ENCODE measurements at places on chromosomes 3 and 15.

- no peak for DNase-seq
Observed at GRCh38 chr3:99365396-99365795, 273.0 kb upstream of the COL8A1 start.

- no peak for DNase-seq
Observed at GRCh38 chr15:49875392-49875791, 243.6 kb downstream of the ATP8B4 start.

DNA sequence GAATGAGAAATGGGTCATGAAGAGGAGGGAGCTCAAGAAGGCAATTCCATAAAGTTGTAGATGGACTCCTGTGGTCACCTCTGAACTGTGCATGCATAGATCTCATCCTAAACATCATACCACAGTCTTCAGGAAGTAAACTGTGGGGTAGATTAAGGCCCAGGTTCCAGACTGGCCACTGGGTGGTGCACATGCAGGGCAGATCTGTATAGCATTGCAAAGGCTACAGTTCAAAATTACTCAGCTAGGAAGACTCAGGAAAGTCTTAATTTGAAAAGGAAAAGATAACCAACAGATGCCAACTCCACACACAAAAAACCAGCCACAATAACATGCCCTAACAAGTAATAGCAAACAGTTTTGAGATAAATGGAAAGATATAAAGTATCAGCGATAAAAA, 20.3 kb downstream of the KY start:
- no peak for DNase-seq

DNA sequence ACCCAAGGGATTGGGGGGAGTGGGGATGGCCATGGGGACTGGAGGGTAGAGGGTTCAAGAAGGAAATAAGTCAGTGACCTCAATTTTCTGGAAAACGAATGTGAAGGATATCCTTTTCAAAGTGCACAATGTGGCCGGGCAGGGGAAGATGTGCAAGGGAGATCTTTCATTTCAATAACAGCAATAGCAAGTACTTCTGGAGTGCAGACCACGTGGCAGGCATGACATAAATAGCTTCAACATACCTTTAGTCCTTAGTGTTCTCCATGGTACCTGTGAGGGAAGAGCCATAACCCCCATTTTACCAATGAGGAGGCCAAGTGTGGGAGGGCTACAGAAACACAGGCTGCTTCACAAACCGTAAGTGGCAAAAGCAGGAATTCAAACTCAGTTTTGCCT, 138.7 kb downstream of the FOXP1 start:
- no peak for DNase-seq

DNA sequence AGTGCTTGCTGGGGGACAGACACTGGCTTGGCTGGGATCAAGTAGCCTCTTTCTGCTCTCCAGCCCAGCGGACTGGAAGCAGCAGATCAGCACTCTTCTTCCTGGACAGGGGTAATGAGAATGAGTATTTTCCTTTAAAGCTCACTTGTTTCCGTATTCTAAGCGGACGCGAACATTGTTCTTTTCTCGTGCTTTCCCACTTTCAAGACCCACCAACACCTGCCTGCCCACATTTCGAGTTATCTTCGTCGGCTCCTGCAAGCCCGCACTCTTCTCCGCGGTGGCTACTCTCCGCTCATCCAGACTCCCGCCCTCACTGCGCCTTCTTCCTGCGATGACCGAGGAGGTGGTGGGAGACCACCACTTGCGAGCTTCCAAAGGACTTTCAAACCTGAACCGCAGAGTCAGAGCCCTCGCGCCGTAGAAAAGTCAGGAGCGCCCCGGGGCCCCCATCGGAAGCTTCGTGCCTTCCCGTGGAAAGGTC, 1.6 kb upstream of the PPM1L start:
- no peak for DNase-seq

DNA sequence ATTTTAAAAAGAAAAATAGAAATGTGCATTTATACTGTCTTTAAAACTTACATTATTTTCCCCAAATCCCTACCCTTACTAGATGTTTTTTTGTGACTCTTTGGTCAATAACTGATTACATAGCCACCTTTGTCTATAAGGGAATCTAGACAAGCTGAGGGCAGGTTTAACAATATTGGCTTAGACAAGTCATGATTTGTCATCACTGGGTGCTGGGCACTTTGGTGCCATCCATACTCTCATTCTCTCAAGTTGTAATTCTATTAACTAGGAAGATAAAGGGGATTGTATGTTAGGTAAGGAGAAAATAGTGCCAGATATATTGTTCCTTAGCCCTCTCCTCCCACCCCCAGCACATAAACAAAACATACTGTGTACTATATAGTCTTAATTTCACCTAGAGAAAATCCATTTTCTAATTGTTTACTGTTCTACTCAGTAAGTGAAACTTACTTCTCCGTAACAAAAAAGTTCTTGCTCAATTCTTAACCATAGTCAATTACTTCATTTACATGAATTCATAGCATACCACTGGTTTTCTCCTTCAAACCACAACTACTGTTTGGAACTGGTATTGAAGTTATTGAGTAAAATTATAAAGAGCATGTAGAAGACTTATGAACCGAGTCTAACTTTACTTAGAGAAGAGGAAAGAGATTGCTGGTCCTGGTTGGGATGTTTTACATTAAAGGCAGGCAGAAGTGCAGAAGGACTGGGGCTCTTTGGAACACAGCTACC, 877.1 kb downstream of the PDCD6IP start:
- DNase-seq, result no peak

- DNase-seq, result no peak
Observed at GRCh38 chr15:94162939-94163338, 68.4 kb upstream of the MCTP2 start.

DNA sequence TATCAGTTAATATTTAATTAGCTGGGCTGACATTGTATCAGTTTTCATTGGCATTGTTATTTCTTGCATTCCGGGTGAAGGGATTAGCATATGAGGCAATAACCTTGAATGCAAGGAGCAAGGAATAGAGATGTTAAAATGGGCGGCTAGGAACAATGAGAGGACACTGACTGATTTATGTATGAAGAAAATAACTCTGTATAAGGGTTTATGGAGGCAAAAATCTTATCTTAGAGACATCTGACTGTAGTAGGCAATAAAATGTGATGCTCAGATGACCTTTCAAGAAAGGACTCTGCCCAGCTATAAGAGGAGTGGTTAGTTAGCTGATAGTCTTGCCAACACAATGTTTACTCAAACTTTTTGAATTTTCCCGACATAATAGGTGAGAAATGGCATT, 158.3 kb downstream of the EFHB start:
- no peak for DNase-seq

DNA sequence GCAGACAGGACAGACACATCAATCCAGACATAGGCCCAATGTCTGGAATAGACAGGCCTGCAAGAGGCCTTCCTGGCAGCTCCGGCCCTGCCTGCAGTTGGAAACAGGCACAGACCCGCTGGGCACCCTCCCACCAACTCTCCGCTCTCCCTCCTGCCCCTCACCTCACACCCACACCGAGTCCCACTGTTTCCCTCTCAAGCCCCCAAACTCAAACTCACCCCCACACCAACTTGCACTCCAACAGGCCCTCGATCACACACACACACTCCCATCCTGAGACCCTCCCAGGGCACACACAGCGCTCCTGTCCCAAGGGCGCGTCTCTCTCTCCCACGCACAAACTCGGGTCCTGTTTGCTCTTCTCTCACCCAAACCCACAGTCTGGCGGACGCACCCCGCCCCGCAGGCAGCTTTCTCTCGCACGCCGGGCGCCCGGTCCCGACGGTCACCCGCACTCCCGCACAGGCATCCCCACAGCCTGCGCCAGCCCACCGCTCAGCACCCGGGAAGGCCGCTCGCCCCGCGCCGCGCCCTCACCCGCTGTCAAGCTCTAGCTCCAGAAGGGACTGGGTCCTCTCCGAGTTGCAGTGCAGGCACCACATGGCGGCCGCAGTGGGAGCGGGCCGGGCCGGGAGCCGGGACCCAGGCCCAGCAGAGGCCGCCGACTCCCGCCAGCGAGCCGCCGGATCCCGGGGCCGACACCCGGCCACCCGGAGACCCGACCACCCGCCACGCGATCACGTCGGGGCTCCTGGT, 106.2 kb downstream of the IQSEC1 start:
- no peak for DNase-seq

DNA sequence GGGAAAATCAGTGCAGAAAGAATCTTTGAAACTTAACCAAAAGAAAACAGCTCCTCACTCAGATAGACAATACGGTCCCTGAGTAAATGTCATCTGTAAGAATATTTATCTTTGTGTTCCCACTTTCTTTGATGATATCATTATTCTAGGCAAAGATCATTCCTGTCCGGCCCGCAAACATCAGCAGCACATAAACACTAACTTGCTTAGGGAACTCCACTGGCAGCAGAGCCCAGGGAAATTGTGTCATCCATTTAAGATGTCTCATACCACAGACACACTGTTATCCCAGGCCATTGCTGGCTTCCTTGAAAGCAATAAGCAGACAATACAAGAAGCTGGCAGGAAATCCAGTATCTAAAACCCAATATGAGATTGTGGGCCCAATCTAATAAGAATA, 20.1 kb upstream of the CD96 start:
- no peak for DNase-seq

DNA sequence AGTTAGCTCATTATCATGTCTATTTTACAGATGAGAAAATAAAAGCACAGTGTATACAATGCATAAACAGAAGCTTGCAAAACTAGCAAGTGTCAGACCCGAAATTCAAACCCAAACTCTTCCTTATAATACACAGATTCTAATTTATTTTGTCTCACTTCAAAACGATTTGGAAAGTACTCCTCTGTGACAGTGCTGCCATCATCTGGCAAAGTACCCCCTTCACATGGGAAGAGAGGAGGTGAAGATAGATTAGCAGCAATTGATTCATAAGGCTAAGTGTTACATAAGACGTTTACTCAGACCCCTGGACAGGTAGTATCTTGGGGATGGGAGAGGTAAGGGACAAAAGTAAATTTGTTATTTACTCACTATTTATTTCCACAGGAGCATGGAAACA, 744.0 kb upstream of the SGO1 start:
- DNase-seq, result no peak

DNA sequence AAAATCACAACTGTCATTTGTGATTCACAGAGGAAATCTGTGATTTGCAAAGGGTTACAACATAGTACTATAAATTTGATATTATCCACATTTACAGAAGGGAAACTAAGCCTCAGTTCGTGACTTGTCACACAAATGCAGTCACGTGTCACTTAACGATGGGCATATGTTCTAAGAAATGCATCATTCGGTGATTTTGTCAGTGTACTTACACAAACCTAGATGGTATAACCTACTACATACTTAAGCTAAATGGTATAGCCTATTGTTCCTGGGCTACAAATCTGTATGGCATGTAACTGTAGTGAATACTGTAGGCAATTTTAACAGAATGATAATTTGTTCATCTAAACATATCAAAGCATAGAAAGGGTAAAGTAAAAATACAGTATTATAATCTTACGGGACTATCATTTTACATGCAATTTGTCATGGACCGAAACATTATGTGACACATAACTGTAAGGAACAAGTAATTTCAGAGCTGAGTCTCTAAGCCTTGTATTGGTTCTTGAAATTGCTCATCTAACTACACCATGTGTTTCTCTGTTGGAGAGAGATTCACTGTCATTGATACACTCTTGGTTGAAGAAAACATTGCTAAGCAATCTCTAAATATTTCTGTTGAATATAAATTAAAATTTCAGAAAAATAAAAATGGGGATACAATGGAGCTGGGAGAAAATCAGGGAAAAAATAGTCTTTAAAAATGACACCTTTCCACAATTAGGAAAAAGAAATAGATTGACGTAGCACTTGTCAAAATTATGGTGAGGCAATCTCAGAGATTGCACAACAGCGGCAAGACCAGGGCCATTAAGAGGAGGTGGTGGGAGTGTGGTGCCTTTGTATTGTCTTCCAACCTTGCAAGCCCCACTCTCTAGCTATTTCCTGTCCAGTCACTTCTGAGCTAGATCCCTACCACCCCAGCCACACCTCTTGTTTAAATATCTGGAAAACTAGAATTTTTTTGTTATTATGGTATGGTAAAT, 645.8 kb upstream of the TBL1XR1 start:
- no peak for DNase-seq

GRCh38 chr3:184543843-184544512, 17.6 kb upstream of the EPHB3 start:
- peak; percentile 56 for DNase-seq

- no peak for DNase-seq
Observed at GRCh38 chr15:77738038-77738370, 105.3 kb upstream of the LINGO1 start.

DNA sequence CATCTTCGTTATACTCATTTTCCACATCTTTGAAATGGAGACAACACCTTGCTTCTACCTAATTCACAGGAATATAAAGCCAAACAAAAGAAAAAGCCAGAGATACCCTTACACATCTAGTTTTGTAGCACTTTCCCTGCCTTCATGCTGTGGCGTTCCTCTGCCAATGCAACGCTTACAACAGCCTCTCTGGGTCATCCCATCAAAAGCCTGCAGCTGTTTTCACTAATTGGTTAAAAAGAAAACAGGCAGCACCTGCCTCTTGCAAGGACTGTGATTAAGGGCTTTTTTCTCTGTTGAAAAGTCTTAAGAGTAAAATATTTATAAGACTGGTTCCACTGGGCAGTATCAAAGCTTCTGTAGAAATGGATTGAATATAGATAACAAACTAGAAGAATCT, 120.3 kb downstream of the FMN1 start:
- DNase-seq, result no peak

DNA sequence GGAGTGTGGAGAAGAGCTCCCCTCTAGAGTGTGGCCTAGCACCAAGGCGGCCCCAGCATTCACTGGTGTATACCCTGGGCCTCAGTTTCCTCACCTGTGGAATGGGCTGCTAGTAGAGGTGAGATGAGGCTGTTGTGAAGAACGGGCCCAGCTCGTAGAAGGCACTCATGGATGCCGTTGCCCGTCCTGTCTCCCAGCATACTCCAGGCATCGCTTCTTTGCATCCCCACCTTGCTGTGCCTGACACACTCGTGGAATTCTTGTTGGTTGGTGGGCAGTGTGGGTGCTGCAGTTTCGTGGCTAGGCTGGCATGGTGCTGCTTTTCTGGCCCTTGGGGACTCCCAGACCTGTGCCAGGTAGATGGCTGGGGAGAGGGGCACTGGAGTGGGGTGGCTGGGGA, 76.7 kb downstream of the SMAD6 start:
- DNase-seq, result no peak

DNA sequence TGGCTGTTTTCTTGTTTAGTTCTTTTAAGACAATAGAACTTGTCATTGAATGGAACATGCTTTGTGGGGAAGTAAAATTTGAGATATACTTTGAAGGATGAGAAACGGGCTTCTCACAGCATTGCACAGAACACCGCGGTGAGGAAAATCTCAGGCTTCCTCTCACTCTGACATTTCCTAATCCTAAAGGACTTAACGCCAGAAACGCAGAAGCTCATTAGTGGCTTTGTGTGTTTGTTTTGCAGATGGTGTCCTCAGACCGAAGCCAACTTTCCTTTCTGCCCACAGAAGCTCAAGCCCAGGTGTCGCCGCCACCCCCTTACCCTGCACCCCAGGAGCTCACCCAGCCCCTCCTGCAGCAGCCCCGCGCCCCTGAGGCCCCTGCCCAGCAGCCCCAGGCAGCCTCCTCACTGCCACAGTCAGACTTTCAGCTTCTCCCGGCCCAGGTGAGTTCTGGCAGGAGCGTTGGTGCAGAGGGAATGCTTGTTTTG, 78.9 kb upstream of the BLM start:
- no peak for DNase-seq

Data from AG04450 (cell line).